SHP77 treated with DMSO at 0.1 percent for 48 hours (cell line): ENCODE measurements at places on chromosomes 3 and 15.

DNA sequence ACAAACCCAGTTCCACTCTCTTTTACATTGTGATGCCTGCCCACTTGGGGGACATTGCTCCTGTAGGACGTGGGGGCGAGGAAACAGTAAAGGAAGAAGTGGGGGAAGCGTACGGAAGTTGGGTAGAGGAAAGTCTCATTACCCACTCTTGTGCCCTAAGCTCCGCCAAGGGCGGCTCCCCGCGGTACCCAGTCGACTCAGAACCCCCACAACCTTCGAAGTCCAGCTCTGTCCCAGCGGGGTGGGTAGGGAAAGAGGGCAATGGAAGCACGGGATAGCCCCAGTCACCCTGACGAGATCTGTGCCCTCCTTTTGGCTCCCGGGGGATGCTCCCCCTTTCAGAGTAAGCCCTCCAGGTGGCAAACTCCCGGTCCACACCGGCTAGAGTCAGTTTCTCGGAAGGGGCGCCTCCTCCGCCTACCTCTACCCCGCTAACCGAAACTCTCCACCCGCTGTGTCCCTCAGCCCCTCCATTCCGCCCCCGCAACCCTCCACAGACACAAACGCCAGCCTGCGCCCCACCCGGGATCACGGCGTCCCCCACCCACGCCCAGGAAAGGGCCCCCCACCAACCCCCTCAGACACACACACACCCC lies 527 bp downstream of the CSNK1G1 start:
- no peak for DNase-seq

- DNase-seq: no peak
These were observed 49.1 kb downstream of the EBLN2 start for GRCh38 chr3:73110530-73110929.

DNA sequence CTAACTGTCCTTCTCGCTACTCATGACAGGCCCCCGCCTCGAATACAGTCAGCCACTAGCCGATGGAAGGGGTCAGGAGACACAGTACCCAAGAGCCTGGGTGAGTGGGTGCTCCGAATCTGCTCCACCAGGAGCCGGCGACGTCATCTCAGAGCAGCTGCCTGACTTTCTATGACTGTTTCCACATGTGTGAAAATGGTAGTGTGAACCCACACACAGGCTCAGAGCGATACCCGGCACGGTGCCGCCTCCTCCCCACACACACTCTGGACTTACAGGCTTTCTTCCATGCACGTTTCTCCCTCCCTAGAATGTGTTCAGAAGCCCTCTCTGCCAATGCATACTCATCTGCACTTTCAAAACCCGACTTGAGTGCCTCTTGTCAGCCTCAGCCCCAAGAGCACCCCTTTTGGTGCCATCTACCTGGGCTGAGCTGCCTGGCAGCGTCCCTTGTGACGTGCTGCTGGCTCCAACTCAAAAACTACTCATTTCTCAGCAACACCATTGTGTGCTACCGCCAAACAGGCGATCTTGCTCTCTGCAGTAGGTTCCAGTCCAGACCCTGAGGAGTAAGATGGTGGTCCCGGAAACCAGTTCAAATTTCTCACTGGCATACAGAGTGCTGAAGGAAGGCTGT lies 29.7 kb downstream of the VGLL4 start:
- no peak for DNase-seq

DNA sequence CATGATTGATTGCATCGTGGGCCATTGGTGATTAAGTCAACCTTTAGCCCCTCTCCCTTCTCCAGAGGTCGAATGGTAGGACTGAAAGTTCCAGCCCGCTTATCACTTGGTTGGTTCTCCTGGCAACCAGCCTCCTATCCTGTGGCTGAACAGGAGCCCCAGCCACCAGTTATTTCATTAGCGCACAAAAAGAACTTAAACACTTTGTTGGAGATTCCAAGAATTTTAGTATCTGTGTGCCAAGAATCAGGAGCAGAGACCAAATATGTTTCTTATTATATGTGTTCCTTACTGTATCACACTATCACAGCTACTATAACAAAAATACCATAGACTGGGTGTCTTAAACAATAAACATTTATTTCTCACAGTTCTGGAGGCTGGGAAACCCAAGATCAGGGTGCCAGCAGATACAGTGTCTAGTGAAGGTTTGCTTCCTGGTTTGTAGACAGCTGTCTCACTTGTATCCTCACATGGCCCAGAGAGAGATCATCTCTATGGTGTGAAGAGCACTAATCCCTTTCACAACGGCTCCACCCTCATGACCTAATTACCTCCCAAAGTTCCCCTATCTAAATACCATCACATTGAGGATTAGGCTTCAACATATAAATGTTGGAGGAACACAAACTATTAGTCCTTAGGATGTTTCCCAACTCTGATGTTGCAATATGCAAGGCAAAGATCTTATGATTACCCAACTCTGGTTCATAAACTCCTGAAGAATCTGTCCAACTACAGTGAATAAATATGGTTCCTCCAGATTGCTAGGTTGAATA lies 30.5 kb upstream of the APH1B start:
- DNase-seq: no peak

GRCh38 chr3:14374444-14374883 lies 27.9 kb upstream of the SLC6A6 start:
- no peak for DNase-seq

DNA sequence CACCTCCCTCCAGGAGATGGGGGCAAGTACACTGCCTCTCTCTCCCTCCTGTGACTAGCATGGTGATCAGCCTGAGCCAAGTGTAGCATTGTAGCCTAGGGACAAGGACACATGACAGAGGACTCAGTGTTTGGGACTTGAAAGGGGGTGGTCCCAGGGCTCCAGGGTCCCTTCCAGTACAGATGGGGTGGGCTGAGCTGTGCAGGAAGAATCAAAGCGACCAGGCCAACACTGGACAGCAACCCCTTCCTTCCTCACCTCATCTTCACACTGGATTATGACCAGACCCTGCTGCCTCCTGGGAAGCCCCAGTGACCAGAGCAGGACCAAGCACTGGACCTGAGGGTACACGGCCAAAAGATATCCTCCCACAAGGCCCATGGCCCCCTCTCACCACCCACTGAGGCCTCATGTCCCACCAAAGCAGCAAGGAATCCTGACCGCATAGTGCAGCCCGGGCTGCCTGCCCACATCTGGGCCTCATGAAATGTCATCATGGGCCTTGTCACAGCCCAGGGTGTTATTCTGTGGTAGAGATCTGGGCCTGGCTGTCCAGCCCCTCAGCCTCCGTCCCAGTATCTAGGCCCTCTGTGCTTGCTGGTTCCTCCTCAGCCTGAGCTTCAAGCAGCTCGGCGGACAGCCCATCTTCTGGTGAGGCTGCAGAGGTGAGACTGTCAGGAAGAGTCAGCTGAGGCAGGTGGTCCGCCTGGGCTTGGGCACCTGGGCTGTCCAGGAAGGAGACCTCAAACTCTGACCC lies 9.5 kb downstream of the GORASP1 start:
- no peak for DNase-seq
